ENCODE measurements at places on chromosomes 11 and 22.

- no peak for DNase-seq
Measured at GRCh38 chr11:45274206-45274605, 11.9 kb downstream of the SYT13 start.

DNA sequence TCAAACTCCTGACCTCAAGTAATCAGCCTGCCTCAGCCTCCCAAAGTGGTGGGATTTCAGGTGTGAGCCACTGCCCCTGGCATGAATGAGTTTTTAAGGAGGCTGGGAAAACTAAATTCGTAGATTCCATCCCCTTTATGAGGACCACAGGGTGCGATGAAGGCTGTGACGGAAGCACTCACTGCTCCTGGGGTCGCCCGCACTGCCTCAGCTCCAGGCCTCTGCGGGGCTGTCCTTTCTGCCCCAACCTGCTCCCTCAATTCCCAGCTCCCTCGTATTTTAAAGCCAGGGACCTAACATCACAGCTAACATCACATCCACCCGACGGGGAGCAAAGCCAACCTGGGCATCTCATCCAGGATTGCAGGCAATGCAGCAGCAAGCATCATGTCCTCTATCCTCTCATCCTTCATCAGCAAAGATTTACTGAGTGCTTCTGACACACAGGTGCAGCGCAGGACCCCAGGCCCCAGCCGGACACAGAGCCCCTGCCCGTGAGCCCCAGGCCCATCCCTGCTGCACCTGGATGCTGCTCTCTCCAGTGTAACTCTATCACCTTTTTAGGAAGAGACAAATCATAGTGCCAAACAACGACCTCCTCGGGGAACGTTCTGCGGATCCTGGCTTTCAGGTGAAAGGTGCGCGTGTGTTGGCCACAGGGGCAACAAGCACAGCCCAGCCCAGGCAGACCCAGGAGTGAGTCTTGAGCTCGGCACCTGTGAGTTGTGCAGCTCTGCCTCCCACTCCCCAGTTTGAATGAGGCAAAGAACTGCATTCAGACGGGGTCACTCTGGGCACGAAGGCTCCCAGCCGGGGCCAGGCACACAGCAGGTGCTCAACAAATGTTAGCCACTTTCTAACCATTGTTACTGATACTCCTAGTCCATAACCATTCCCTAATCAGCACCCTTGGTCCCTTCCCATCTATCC is 134.3 kb downstream of the CRYBB2 start:
- no peak for DNase-seq

- DNase-seq, result no peak
Measured at GRCh38 chr11:112590764-112591163, 330.1 kb upstream of the PLET1 start.

DNA sequence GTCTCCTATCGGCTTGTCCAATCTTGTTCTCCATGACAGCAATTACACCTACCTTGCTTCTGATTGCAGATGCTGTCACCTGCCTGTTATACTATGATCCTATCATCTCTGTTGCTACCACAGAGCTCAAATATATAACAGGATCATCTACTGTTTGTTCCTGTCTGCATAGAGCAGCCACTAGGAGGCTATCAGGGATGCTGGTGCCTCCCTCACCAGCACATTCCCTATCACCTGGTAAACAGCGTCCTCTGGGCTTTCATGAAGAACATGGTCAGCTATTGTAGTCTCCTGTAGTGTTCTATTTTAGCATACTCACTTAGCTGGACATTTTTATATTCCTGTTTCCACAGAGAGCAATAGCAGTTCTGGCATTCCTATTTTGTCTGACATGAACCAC is 87.8 kb upstream of the FAT3 start:
- DNase-seq, result no peak

- no peak for DNase-seq
Measured at GRCh38 chr11:46603704-46604308, 10.0 kb upstream of the AMBRA1 start.

DNA sequence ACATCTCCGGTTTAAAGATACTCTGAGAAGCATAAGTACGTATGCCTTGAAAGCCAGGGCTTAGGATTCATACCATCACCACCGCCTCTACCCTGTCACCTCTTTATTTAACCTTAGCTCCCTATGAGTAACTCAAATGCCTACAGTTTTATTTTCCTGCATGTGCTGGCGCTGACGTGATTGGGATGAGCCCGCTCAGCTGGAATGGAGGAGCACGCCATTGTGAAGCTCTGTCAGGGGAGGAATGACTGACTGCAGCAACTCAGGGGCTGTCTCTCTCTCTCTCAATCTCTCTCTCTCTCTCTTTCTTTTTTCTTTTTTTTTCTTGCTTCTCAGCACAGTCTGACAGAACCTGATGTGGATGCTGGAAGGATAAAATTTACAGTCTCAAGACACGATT is 12.4 kb downstream of the CAVIN3 start:
- DNase-seq, result no peak

GRCh38 chr11:36013950-36014897 is 70.4 kb downstream of the LDLRAD3 start:
- DNase-seq, result no peak

- no peak for DNase-seq
Measured at GRCh38 chr11:100004541-100004940, 682.5 kb upstream of the ARHGAP42 start.

DNA sequence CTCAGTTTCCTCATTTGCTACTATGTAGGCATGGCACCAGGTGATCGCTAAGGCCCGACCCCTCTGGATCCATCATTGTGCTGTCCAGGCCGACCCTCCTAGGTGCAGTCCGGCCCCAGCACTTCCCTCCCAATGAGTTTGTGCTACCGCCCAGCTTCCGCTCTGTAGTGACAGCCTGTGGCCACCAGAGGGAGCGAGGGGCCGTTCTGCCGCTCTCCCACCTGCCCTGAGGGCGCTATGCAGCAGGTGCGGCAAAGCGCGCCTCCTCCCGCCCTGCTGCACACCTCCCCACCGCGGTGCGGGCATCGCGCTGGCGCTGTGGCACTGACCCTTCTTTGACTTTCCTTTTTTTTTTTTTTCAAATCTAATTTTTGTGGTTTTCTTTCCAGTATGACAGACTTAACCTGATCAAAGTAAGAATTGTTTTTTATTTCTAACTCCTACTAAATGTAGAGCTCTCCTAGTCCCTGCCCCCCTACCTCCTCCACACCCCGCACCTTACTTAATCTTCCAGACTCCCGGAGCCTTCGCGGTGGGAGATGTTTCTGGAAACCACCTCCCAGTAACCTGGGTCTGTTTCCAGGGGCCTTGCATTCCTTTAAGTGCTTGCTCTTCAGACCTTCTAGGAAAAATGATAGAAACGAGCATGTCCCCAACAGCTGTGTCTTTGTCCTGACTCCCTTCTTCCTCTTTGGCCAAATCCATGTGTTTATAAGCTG is 73.7 kb downstream of the SCN3B start:
- peak; percentile 63 for DNase-seq

- DNase-seq, result no peak
Measured at GRCh38 chr11:99934008-99934407, 753.1 kb upstream of the ARHGAP42 start.

DNA sequence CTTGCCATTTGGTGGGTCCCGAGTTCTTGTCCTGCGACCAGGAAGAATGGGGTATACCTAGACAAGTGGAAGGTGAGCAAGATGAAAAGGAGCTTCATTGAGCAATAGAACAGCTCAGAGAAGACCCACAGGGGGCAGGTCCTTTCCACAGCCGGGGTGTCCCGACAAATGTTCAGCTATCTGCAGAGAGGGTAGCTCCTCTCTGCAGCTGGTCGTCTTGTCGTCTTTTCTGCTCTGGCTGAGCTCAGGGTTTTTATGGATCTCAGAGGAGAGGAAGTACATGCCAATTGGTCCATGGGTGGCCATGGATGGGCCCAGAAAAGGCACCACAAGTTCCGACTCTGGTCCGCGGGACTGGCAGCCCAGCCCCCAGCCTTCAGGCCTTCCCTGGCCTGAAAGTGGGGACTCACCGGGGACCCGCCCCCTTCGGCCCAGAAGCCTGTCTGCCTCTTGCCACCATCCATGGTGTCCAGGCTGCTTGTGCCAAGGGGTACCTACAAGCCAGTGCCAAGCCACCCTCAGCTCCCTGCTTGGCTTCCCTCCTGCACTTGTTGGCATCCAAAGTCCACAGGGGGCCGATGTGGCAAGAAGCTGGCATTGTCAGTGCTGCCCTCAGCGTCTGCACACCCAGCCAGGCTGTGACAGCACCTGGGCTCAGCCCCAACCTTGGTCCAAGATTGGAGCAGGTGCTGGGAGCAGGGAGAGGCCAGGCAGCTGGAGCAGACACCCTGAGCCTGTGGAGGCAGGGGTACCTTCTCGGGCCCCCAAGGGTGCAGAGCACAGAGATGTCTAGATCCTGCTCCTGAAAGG is 438.9 kb downstream of the TBC1D22A start:
- peak; percentile 2 for DNase-seq

DNA sequence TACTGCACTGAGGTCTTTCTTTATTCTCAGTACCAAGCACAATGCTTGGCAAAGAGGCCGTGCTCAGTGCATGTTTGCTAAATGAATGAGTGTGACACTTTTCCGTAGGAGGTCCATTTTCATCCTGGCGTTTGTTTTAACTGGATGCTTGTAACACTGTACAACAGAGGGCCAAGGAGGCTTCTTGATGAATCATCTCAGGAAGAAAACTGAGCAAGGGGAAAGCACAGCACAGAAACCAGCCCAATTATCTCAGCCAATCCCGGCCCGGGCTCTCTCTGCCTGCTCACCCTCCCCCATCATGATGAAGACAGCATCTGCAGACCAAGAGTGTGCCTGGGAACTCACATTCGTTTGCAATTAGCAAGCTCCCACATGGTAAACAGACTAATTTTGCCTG is 570.3 kb downstream of the OPCML start:
- no peak for DNase-seq

- no peak for DNase-seq
Measured at GRCh38 chr11:5581014-5581413, 337 bp downstream of the OR52B6 start.

DNA sequence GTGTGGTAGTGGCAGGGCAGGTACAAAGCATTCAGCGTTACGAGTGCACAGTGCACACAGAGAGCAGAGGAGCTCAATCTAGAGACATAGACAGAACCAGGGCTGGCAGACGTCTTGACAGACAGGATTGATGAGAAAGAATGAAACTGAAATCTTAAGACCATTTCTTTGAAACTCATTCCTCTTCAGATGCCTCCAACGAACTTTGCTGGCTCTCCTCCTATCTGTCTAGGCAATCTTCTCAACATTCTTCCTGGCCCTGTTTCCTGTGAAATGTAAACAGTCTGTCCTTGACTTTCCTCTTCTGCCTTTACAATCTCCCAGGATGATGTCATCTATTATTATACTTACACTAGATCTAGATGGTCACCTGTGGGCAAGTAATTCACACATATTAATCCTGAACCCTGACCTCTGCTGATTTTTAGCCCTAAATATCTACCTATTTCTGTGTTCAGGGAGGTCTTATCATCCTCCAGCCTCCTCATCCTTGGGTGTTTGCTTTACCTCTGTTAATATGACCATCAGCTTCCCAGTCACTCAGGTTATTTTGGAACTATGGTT is 119.5 kb downstream of the ENTHD1 start:
- DNase-seq, result no peak

- no peak for DNase-seq
Measured at GRCh38 chr11:16843294-16843693, 104.8 kb downstream of the C11orf58 start.

- no peak for DNase-seq
Measured at GRCh38 chr11:123742031-123742723, 717 bp upstream of the ZNF202 start.

- no peak for DNase-seq
Measured at GRCh38 chr22:36928196-36928595, 14.8 kb downstream of the CSF2RB start.

DNA sequence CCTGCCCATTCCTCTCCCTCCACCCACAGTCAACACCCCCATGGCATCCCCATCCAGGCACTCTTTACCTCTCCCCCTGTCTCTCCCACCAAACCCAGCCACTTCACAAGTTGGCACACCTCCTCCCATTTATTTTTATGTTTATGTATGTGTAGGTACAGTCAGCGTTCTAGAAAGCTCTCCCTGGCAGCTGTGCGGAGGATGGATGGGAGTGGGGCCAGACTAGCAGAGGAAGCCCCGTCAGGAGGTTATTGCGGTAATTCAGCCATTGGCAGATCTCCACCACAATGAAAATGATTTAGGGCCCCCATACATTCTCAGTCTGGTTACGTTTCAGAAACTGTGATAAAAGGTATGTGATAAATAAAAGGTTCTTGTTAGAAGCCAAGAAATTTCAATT is 51.3 kb downstream of the BTG4 start:
- DNase-seq, result no peak

DNA sequence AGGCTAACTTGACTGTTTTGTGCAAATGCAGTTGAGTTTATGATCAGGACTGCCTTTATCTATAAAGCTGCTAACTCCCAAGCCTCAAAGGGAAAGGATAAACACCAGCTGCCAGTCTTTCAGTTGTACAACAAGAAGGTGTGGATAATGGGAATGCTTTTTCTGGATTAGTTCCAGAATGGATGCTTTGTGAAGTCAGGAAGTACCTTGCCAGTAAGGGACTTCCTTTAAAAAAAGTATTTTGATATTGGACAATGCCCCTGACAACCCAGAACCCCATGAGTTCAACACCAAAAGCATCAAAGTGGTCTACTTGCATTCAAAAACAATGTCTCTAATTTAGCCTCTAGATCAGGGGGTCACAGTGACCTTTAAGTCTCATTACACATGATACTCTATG is 32.0 kb downstream of the OR5A2 start:
- DNase-seq, result no peak

DNA sequence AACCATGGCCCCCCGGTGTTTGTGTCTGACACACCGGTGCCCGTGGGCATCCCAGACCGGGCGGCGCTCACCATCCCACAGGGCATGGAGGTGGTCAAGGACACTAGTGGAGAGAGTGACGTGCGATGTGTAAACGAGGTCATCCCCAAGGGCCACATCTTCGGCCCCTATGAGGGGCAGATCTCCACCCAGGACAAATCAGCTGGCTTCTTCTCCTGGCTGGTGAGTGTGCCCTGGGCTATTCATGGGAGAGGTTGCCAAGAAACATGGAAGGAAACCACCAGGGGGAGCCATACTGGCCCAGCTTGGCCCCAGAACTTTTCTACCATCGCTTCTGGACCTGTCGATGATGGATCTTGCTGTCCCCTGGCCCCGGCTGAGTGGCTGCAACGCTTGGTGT is 36.5 kb downstream of the PRDM11 start:
- DNase-seq, result no peak

GRCh38 chr11:66315921-66316811 is 678 bp downstream of the CD248 start:
- DNase-seq, result no peak

GRCh38 chr22:50199829-50200460 is 866 bp upstream of the SELENOO start:
- DNase-seq, result no peak

- no peak for DNase-seq
Measured at GRCh38 chr11:88799771-88800500, 265.8 kb downstream of the GRM5 start.

- DNase-seq, result no peak
Measured at GRCh38 chr11:101987370-101987769, 59.9 kb upstream of the CFAP300 start.

DNA sequence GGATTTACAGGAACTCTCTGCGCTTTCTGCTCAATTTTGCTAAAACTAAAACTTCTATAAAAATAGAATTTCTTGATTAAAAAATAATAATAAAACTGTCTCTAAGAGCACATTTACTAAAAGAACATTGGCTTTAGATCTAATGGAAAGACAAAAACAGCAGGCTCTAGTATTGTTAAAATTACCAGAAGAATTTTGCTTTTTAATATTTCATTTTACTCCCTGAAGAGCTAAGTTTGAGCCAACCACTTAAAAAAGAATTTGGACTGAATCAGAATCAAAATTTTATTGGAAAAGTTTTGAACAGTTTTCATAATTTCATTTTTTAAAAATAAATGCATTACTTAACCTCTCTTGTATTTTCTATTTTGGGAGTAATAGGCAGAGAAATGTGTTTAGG is 107.3 kb downstream of the BBOX1 start:
- no peak for DNase-seq

Measured in activated gamma-delta T cell treated with Interleukin-2 at 50 U/mL for 16 hours (primary cell).